Muscle of back (tissue), 13 donors: ENCODE measurements at places on chromosomes 7 and 10.
A peak's percentile ranks its signal among the peaks of the same experiment; 100 is the strongest.

DNA sequence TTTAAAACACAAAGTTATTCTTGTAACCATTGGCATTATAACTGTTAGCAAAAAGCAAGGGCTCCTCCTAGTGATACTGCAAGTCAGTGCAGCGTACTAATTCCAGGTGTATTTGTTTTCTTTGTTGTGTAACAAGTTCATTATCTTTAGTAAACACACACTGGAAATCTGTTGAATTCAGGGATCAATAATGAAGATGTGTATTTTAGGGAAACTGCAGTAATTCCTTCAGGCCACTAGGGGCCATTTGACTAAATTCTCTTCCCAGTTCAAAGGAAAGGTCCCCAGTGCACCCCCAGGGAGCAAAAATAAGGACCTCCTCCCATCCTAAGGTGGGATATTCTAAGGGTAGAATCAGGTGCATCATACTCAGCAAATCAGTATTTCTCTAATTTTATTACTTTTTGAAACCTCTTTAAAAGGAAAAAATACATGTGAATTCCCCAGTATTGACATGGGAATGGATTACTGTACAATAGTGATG is 158.6 kb upstream of the LYZL1 start:
- peak; percentile 19 for DNase-seq

DNA sequence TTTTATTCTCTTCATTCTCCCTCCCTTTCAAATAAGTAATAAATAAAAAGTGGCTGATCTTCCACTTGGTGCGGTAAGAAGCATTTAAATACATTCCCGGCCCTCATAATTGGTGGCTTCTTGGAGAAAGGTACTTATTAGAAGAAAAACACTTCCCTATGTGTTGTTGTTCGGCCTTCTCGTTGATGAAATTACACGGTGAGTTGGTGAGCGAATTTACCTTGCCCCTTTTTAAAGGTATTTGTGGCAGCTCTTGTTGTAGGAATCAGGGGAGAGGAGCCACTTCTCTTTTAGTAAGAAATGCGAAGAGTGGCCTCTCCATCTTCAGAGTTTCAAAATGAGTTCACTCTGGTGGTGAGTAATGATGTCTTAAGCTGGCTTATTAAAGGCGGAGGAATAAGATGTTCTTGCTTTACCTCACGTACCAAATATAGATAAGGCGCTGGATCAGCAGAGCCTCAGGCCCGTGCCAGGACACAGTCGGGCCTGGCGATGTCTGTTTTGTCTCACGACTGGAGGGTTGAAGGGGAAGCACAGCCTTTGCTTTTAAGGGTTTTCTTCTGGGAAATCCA is 135.9 kb downstream of the CUX1 start:
- DNase-seq = no peak

GRCh38 chr10:24115403-24115802 is 93.5 kb upstream of the KIAA1217 start:
- no peak for DNase-seq

- no peak for DNase-seq
Observed at GRCh38 chr10:132522521-132523411, 14.8 kb upstream of the INPP5A start.

DNA sequence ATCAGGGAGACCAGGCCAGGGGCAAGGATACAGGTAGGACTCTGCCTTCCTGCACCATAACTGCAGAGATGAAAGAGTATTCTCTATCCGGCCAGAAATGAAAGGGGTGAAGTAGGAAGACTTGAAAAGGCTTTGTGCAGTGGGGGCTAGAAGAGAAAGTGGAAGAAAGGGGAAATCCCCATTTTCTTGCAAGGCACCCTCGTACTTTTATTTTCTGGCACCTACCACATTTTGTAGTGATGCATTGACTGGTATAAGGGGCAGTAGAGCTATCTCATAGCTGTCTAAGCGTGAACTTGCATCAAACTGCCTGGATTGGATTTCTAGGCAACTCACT is 752 bp upstream of the CAMK2G start:
- no peak for DNase-seq

GRCh38 chr10:35091994-35092790 is 2.1 kb upstream of the CUL2 start:
- DNase-seq = no peak

DNA sequence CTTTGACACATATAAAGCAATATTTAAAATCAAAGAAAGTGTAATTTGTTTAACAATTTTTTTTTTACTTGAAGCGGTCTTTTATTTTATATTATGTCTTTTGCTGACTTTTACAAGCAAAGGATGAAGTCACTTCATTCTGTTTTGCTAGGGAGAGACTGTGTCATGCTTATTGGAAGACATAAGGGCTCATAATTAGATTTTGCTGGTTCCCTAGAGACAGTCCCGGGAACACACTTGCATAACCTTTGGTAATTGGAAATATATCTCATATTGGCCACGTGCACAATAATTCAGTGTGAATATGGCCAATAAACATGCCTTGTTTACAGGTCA is 448 bp upstream of the NET1 start:
- DNase-seq = no peak

GRCh38 chr7:114711241-114711640 is 210.7 kb upstream of the MDFIC start:
- DNase-seq = no peak

DNA sequence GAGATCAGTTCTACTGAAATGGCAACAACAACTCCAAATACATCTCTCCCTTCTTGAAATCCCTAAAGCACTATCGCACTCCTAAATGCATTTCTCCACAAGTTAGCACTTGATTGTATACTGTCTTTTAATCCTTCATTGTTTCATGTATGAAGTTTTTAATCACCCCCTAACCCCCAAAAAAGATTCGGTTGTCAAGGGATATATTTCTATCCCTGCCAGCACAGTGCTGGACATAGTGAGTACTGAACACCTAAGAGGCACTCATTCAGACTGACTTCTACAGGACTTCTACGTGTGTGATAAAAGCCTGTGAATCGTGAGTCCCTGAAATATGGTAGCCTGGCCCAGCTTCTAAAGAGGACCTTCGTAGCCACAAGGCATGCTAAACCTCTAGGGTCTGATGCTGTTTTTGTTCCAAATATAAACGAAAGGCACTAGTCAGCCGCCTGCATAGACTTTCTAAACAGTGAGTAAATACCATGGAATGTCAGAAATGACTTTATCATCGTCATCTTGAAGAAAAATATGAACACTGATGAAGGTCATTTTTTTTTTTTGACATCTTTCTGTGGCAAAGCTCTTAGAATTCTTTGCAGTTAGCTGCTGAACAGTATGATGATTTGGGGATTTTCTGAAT is 14.6 kb upstream of the ZSCAN21 start:
- no peak for DNase-seq

- DNase-seq = no peak
Observed at GRCh38 chr7:35374858-35375257, 121.0 kb upstream of the TBX20 start.

DNA sequence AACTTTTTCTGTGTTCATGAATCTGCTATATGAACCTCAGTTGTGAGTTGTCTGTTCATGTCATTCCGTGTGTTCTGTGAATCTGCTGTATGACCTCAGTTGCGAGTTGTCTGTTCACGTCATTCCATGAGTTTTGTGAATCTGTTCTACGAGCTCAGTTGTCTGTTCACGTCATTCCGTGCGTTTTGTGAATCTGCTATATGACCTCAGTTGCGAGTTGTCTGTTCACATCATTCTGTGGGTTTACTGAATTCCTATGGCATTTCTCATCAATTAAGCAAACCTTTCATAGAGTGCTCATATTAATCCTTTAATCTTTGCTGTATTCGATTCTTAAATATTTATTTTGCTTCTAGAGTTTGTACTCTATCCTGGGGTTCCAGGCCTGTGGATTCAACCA is 150.6 kb downstream of the DIP2C start:
- peak; percentile 54 for DNase-seq

DNA sequence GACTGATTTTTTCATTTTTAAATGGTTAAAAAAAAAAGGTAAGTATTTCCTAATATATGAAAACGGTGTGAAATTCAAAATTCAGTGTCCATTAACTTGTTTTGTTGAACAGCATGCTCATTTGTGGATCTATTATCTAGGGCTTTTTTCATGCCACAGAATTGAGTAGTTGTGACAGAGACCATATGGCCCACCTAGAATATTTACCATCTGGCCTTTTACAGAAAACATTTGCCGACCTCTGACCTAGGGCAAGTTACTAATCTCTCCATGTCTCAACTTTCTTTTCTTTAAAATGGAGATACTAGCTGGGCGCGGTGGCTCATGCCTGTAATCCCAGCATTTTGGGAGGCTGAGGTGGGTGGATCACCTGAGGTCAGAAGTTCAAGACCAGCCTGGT is 41.3 kb downstream of the GRK5 start:
- no peak for DNase-seq

GRCh38 chr10:133456041-133456951 is 2.6 kb downstream of the SCART1 start:
- no peak for DNase-seq

DNA sequence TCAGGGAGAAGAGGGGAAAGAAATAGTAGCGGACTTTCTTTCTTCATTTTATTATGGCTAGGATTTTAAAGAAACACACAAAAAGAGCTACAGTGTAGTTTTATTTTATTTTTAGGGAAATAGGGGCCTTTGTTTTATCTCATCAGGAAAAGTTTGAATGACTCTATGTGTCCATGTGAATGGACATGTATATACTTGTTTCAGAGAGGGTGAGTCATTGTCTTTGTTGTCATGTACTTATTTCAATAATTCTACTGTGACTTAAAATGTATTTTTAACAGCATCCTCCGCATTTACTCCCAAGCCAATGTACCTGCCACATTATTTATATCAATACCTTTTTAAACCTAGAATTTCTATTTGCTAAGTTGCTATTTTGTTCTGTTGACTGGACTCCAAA is 569.5 kb downstream of the SORCS3 start:
- no peak for DNase-seq

DNA sequence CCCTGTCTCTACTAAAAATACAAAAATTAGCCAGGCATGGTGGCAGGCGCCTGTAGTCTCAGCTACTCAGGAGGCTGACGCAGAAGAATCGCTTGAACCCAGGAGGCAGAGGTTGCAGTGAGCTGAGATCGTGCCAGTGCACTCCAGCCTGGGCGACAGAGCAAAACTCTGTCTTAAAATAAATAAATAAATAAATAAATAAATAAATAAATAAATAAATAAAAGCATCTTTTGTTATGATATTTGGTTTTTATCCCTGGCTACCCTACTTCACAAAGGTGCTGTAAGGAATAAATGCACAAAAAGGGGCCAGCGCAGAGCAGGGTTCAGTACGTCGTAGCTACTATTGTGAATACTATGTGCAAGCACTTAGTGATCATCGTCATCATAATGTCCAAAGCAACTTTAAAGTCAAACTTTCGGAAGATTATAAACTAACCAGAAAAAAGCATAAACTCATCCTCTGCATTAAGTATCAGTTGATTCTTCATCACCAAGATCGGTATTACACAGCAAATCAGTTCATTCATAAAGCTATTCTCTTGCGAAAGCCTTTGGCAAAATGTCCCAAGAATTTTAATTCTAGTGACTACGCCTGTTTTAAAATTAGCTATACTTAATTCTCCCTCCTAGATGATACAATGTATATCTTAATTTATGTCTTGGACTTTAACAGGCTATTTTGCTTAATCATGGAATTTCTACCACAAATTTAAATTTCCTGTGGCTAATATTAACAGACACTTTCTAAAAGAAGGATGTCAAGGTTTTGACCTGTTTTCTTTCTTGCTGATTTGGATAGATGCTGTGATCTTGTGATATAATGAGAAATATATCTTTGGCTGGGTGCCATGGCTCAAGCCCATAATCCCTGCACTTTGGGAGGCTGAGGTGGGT is 7.6 kb upstream of the NFE2L3 start:
- no peak for DNase-seq

- no peak for DNase-seq
Observed at GRCh38 chr7:26760501-26760900, 103.9 kb downstream of the SKAP2 start.

- peak; percentile 16 for DNase-seq
Observed at GRCh38 chr10:104146882-104147281, 24.9 kb downstream of the SFR1 start.

DNA sequence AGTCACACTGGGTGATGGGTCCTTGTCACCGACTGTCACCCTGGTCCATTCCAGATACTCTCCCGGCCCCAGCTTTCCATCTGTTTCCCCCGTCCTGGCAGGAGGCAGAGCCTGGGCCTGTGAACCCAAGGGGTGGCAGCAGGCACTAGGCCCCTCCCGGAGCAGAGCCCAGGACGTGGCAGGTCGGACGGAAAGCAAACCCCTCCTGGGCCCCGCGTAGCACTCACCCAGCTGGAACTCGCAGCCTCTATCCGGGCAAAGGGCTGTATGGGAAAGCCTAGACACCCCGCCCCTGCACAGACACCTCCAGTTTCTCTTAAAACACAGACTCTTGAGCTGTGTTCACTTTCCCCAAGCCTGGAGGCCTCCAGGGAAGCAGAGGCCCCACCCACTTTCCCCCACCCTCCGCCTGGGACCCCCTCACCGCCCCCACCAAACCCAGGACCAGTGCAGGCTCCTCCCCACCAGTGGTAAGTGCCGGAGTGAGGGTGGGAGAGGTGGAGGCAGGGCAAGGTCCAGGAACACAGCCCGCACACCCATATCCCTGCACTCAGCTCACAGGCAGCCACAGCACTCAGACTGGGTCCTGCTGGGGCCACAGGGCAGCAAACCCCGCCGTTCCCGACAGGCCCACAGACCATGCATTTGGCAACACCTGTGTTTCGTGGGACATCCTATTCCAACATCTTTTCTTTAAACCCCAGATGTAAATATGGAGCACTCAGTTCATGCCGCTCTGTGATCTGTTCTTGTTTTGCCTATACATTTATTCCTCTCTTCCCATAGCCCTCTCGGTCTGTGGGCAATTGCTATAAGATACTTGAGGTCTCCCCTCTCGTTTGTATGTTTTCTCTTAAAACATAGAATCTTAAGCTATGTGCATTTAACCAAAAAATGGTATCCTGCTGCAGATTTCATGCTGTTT is 98.2 kb upstream of the PDGFA start:
- no peak for DNase-seq

GRCh38 chr10:70985824-70986622 is 97.7 kb upstream of the PCBD1 start:
- peak; percentile 16 for DNase-seq

- no peak for DNase-seq
Observed at GRCh38 chr10:92742331-92743228, 52.8 kb downstream of the HHEX start.

DNA sequence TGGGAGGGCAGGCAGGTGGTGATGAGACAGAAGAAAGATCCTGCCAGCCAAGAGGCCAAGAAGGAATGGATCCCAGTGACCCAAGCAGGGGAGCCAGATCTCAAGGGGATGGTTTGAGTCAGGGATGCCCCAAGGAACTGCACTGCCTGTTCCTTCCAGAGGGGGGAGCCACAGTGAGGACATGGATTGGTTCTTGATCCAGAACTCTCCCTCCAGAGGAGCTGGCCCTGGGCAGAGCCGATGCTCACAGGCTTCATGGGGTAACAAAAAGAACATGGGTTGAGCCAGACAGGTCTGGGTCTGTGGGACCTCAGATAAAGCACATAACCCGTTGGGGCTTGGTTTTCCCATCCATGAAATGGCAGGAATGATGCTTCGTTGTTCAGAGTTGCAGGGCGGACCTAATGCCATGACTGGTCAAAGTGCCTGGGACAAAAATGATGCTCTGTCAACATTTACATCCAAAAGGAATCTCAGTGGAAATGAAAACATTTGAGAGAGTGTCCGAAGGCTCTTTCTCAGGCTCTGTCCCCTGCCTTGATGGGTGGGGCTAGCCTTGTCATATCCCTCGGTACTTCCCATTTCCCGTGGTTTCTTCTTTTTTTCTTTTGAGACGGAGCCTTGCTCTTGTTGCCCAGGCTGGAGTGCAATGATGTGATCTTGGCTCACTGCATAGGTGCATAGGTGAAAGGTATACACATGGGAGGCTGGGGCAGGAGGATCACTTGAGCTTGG is 4.7 kb upstream of the DENND2A start:
- DNase-seq = no peak
